ENCODE measurements at places on chromosomes 5 and 9. TPM values are rescaled to one million over a fixed set of nuclear protein-coding genes. Genes with fewer than 3 reads are reported as not detected.

DNA sequence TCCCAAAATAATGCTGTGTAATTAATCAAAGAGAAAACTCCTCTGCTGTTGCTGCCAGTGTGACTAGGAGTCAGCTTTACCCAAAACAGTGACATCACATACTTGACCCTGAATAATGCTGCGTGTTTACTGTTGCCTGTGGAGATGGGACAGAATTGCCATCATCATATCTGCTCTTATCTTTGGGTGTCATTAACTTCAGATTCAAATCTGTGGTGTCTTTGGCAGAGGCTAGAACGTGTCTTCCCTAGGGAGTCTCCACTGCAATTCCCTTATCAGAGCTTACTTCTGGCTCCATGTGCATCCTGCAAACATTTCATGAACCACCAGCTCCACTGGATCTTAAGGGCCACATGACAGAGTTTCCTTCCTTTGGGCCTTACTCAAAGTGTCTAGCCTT is 88.9 kb upstream of the MRPS30 start:
- no peak for DNase-seq

GRCh38 chr9:95433096-95433819 is 83.5 kb downstream of the PTCH1 start:
- no peak for DNase-seq

- DNase-seq, result no peak
Observed at GRCh38 chr5:38672059-38672788, 115.8 kb upstream of the LIFR start.

GRCh38 chr9:99222416-99223270 is 561 bp downstream of the SEC61B start:
- DNase-seq, result no peak

MARCHF3 gene
- 2.7 TPM for total RNA-seq

GRIN1 gene
- not detected for total RNA-seq
